ENCODE measurements at places on chromosomes 5 and 9.

- DNase-seq: no peak
Observed at GRCh38 chr5:172664018-172664417, 23.0 kb downstream of the NEURL1B start.

- no peak for DNase-seq
Observed at GRCh38 chr5:72018143-72018803, 89.0 kb upstream of the MAP1B start.

GRCh38 chr9:18548456-18548855 lies 74.5 kb downstream of the ADAMTSL1 start:
- no peak for DNase-seq

DNA sequence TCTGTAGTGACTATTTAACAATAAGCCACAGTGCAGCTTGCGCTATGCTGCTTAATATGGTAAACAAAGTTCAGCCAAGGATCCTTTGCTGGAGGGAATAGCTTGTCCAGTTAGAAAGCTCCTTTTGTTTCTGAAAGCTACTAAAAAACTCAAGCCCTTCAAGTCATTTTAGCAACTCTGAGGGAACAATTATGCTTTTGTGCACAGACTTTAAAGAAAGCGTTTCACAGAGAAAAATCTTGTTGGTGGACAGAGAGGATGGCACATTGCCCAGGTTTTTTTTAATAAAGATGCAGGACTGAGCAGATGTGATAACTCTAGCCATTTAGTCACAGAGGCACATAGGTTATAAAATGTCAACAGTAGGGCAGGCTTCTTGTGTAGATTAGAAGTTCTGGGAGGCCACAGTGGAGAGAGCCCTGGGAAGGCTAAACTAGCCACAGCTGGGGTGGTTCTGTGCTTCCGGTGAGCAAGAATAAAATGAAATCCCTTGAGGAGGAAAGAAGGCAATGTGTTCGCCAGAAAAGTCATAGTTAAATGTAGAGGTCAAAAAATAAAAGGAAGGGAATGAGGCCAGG lies 63.4 kb downstream of the ALDH7A1 start:
- no peak for DNase-seq

- peak; percentile 63 for DNase-seq
Observed at GRCh38 chr5:68215898-68216244, 315 bp downstream of the PIK3R1 start.

DNA sequence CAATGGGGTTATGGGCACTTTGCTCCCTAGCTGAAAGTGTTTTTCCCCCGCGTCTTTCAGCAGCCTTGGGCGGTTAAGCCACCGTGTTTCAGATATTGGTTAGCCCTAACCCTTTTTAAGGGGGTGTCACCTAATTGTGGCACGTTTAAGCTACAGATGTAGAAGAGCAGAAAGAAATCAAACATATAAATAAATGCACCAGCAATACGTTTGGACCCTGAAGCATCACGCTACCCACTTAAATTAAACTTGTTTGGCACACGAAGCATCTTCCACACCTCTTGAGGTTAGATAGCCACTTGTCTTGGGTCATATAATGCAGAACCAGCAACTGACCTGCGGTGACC lies 768 bp downstream of the YTHDC2 start:
- no peak for DNase-seq

DNA sequence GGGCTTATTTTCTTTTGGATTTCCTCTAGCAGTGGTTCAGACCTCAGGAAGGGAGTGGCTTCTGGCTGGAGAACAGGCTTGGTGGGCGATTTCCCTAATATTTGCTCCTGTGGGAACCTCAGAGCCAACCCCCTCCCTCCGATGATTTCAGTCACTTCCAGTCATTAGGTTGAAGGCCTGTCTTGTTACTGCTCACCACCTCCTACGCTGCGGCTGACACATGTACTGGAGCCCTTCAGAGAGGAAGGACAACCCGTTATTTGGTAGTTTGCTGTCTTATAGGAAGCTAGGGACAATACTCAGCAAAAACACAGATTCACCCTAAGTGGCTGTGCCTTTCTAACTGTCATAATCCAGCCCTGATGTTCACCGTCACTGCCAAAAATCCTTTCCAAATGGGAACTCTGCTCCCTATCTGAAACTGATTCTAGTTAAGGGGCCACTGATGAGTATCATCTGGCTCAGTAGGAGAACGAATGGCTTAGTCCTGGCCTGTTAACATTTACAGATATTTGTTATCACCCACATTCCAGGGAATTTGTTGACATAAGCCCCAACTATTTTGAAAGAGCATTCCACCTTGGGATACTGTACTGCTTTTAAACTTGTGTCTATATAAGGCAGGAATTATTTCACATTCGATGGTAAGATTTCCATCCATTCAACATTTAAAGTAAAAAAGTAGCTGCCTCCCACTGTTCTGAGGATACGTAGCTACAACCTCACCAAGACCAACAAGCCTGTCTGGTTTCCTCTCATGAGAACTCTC lies 29.3 kb upstream of the ANKH start:
- DNase-seq: no peak

GRCh38 chr5:167639273-167639672 lies 652.2 kb upstream of the WWC1 start:
- DNase-seq: no peak

GRCh38 chr5:144487207-144487606 lies 316.5 kb downstream of the KCTD16 start:
- no peak for DNase-seq

DNA sequence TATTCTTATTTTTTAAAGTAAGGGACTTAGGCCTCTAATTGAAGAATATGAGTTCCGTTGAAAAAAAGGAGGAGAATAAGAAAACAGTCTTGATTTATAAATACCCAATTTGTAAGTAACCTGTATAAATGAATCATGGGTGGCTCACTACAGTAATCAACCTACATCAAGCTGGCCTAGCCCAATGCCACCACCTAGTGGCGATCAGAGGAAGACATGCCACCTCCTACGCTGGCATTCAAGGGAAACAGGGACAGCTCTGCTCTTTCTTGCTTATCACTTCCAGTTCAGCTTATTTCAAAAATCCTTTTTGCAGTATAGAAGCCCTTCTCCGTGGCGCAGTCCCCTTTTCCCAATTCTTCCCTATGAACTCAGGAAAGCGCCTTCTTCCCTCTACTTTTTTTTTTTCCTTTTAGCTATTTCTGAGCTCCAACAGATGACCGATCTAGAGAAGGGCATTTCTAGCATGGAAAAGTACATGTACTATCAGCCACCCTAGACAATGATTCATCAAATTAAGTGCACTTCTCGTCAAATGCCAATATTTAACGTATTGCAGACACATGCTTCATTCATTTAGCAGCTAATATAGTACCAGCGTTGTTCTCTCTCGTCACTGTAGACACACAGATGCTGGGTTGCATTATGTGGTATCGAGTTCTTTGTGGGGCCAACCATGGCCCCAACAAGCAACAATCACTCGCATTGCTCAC lies 28.3 kb downstream of the PTPN3 start:
- DNase-seq: no peak

DNA sequence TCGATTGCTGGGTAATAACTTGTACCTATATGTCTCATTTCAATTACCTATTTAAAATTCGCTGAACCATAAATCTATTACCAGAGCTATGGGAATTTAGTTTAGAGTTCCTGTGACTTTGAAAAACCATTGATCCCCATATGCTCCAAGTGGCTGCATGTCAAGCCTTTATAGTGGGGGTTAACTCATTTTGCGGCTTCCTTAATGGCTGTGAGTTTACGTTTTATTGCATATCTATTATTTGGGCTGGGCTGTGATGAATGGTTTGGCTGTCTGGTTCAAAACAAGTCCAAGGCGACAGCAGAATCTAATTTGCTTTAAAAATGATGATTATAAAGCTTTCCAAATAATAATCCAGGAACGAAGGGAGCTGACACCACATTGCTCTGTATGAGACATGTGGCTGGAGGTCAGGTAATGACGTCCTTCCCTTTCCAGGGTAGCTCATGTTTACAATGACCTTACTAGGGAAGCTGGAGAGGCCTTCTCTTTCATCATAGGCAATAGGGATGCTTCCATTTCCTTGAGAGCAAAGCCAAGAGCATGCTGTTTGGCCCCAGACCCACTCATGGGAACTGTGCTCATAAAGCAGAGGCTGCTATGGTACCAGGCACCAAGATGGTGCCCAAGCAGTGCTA lies 258.3 kb downstream of the HSPA4 start:
- no peak for DNase-seq

- DNase-seq: no peak
Observed at GRCh38 chr9:27627188-27627564, 53.9 kb upstream of the C9orf72 start.

Data from esophagus squamous epithelium (tissue), 5 donors.